ENCODE measurements at places on chromosomes 11 and 22.

DNA sequence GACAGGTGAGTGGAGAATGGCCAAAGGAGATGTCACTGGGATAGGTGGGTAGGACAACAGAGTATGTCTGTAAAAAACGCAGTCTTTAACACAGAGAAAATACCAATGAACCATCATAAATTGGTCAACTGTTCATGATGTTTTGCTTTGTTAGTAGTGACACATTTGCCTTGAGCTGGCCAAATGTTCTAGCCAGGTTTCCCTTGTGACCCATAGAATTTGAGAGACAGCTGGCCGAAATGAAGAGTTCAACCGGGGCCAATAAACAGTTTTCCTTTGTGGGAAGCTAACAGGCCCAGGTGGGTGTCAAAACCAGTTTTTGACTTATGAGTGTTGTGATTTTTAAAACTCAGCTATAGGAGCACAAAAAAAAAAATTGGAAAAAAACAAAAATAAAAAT is 116.6 kb upstream of the BID start:
- no peak for DNase-seq

DNA sequence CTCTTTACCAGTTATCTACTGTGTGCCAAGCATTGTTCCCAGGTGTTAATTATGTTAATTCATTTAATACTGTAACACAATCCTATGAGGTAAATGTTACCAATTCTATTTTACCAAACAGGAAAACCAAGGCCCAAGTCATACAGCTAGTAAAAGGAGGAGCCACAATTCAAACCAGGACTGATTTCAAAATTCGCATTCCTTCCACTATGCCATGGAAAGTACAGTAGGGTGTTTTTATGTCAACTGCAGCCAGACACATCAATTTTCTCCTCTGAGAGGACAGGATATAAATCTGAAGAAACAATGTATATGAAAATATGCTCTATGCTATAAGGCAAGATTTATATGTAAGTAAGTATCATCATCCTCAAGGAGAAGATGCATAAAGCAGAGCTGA is 104.3 kb downstream of the RPL27A start:
- no peak for DNase-seq

DNA sequence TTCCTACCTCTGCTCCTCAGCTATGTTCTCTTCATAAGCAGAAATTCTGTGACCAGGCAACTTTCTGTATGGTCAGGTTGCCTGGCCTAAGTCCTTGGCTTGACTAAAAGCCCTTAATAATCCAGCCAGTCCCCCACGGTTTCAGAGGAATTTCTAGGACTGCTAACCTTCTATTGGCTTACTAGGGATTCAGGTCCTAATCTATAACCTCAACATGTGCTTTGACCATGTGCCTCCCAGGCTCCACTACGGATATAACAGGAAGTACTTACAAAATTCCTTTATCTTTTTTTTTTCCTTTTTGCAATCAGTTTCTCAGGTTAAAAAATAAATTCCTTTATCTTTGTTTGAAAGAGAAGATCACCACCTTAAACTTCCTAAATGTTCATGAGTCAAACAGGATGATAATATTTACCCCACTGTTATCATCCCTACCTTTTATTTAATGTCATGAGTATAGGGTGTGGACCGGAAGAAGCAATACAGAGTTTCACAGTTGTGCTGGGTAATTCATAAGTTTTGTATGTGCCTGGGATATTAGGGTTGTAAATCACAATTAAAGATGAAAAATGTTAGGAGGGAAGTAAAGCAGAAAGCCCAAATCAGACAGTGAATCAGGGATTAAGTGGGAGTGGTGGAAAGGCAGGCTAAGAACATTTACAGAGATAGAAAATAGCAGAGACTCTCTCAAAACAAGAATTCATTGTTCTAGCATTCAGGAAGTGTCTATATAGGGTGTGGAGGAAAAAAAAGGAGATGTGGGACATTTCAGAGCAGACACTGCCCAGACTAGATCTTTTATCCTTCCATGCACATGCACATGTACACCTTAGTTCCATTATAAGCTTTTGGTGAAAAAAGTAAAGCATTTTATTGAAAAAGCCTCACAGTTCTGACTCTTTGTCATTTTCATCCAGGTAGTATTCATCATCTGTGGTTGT is 10.7 kb upstream of the POGLUT3 start:
- DNase-seq = no peak

DNA sequence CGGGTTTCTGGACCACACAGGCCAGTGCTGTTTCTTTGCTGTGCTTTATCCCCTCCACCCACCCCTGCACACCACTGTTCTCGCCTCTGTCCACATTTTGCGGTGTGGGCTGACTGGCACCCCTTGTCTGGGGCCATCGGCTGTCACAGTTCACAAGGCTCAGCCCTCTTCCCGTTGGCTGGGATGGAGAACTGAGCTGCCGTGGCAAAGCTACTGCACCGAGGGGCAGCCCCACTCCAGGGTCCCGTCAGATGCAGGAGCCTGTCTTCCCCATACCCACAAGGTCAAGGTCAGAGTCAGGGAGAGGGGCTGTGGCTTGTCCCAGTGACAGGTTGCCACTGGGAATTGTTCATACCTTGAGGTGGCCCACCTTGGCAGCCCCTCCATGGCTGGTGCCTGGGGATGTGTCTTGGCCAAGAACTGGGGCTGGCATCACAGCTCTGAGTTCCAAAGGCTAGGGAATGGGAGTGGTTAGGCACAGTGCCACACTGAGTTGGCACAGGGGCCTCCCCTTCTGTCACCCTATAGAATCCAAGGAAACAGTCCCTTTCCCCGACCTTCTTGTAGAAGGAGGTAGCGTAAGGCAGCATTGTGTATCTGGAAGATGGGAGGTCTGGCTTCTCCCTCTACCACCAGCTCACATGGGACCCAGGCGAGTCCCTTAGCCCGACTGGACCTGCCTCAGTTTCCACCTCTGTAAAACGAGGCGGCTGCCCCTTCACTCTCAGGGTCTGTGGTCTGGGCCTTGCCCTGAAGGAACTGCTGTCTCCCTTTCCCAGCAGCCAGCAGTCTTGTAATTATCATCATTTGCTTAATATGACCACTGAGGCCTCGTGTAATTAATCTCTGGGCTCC is 3.4 kb downstream of the GRK2 start:
- DNase-seq = no peak

All from smooth muscle cell of the brain vasculature (primary cell).